ENCODE measurements at places on chromosomes 2 and 18.

- no peak for DNase-seq
These were observed 12.8 kb upstream of the TTN start for GRCh38 chr2:178819992-178820391.

GRCh38 chr2:73685764-73686438 lies 43.7 kb upstream of the NAT8 start:
- no peak for DNase-seq

GRCh38 chr2:98301469-98301868 lies 44.8 kb upstream of the CNGA3 start:
- no peak for DNase-seq

- DNase-seq, result no peak
These were observed 168.1 kb downstream of the SETBP1 start for GRCh38 chr18:44848644-44849335.

GRCh38 chr18:8615397-8616027 lies 6.3 kb downstream of the RAB12 start:
- no peak for DNase-seq

GRCh38 chr2:19367326-19367725 lies 8.9 kb upstream of the OSR1 start:
- no peak for DNase-seq

GRCh38 chr2:146807568-146808168 lies 1037.2 kb upstream of the ACVR2A start:
- no peak for DNase-seq

DNA sequence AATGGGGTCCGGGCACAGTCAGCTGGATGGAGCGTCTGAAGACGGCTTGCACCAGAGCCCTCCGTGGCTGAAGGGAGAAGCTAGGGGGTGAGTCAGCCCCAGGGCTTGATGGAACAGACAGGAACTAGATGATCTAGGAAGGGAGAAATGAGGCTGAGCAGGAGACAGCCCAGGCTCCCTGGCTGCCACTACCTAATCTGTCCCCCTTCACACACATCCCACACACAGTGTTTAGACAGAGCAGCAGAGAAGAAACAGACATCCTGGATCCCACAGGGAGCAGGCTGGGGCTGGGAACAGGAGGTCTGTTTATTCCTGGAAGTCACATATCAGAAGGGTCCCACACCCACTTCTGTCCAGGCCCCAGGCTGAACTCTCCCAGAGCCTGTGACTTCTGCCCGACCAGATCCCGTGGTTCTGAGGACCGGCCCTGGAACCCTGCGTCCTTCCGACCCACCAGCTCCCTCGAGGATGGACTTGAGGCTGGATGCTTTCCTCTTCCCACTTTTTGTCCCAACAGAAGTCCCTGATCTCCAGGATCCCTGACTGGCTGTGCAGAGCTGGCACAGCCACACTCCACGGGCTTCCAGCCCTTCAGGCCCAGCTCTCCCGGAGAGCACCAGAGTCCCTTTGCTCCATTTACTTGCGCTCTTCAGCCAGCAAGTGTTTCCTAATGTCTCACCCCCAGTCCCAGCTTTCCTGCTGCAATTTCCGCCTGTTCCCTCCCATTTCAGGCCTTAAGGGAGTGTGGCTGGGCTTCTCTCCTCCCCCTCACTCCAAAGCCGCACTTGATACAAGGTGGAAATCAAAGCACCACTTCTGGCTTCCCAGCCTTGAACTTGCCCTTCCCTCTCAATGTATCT lies 1.5 kb upstream of the GPBAR1 start:
- DNase-seq, result no peak

DNA sequence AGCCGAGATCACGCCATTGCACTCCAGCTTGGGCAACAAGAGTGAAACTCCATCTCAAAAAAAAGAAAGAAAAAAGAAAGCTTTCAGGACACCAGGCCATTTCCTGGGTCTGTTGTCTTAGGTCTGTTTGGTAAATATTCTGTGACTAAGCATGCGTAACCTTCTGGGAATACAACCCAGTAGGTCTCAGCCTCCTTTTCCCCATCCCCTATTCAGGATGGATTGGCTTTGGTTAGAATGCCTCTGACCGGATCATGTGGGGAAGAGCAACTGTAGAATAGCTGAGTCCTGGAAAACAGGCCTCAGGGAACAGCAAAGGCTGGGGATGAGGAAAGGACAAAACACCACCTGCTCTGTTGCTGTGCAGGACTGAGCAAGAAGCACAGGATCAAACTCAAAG lies 1.6 kb upstream of the PDCL3 start:
- no peak for DNase-seq

GRCh38 chr2:70982971-70983370 lies 4.5 kb downstream of the ANKRD53 start:
- no peak for DNase-seq

DNA sequence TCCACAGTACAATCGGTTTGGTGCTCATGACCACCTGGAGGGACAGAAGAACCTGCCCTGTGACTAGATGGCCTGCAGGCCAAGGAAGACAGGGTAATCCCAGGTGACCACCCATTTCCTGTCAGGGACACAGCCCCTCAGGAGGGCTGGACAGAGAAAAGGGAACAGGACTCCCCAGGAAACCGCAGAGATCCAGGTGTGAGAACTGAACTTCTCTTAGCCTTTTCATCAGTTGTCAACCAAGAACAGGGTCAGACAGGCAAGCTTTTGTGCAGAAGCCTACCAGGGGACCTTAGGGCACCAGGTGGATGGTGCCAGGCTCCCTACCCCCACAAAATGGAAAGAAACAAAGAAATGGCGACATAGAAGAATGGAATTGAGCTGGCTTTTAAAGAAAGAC lies 132.3 kb downstream of the HDAC4 start:
- no peak for DNase-seq

DNA sequence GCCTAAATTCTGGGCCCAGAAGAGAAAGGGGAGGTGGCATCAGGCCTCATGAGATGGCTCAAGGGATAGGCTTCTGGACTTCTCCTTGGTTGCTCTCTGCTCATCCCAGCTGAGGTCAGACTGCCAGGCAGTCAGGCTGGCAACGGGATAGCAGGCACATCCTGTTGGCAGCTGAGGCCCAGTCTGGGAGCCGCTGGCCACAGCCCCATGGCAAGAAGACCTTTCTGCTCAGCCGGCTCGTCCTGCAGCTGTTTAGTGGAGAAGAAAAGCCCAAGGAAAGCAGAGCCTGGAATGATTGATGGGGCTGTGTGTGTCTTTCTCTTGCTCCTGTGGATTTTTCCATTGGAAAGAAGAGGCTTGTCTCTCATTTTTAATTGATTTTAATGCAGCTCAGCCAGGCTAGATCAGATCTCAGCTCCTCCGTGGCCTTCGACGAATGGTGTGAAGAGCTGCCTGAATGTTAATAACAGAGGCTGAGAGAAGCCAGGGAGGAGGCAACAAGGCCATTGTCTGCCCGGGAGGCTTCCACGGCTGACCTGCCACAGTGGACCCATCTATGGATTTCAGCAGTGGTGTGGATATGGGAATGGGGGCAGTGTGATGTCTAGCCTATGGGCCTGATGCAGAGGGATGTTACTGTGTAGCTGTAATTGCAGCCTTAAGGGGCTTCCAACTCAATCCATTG lies 99.5 kb downstream of the HS1BP3 start:
- peak; percentile 40 for DNase-seq

- DNase-seq, result peak; percentile 9
These were observed 47.2 kb downstream of the VIL1 start for GRCh38 chr2:218465987-218466633.

DNA sequence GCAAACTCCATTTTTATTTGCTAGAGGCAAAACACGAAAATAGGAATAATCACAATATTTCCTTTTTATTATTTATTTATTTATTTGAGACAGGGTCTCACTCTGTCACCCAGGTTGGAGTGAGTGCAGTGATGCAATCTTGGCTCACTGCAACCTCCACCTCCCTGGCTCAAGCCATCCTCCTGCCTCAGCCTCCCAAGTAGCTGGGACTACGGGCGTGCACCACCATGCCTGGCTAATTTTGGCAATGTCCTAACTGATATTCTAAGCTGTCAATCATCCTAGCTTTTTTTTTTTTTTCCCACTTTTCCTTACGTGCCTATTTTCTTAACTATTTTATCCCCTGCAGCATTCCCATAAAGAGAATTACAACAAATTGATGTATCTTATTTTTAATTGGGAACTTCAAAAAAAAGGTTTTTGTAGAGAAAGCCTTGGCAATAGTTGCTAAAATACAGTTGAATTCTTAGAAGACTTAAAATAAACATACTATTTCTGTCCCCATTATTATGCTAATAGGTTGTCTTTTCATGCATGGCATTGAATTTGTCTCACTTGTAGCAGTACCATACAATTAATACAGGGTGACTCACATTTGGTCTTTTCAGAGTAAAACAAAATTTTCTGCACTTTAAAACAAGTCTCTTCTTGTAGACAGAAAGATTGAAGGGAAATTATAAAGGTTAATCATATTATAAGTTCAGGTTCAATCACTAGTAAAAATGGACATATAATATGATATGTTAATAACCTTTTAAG lies 153.5 kb downstream of the SLC39A10 start:
- DNase-seq, result no peak

GRCh38 chr18:79544386-79544963 lies 135.1 kb upstream of the CTDP1 start:
- no peak for DNase-seq

DNA sequence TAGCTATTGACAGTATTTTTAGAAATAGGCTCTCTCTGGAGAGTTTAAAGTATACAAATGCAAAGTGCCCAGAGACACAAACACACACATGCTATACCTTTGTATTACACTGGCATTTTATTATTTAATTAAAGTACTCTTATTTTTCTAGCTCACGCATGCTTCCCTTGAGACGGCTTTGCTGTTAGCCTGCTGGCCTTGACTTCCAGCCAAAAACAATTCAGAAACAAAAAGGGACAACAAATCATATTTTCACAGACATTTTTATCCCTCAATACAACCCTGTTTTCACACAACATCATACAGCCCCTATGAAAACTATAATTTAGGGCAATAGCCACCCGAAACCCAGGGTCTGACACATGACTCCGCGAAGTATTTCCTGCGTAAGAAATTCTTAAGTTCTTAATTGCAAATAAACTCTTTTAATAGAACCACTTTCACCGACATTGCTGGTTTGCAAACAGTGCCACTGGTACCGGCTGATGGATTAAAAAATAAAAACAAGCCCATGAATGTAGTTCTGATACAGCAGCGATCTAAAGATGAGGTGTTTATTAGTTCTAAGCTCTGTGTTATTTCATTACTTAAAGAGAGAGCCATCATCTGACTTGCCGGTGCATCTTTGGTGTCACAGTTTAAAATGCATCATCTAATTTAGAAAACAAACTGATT lies 185.1 kb downstream of the TCF4 start:
- no peak for DNase-seq

- no peak for DNase-seq
These were observed 25.7 kb downstream of the SCN7A start for GRCh38 chr2:166468124-166469024.

- no peak for DNase-seq
These were observed 236.7 kb downstream of the PRKCE start for GRCh38 chr2:45888167-45888566.

- no peak for DNase-seq
These were observed 198.9 kb downstream of the NYAP2 start for GRCh38 chr2:225598426-225598825.

GRCh38 chr2:11752906-11753305 lies 6.5 kb downstream of the LPIN1 start:
- no peak for DNase-seq

DNA sequence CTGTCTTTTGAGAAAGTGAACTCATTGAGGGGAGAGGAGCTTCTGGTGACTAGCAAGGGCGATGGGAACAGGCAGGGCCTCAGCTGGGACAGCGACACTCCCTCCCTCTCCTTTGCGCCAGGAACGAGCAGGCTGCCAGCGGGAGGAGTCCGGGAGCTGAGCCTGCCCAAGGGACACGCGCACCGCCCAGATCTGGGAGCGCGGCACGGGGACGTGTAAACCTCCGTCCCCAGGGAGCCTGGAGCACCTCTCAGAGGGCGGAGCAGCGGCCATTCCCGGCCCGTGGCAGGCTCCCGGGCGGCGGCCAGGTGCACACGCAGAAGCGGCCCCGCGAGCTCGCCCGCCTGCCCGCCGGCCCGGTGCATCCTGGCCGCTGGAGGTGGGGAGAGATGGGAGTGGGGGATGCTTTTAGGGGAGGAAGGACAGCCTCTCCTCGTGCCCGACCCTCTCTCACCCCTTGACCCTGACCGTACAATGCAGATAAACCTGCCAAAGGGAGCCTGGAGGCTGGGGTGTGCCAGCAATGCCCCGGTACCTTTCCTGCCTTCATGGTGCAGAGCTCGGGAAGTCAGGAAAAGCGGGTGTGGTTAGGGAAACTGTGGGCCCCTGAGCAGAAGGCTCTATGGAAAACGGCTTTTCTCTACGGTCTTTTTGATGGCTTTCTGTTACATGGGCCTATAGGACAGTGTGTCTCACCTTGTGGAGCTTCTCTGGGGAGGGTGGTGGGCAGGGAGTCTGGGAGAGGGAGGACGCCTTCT lies 2.2 kb downstream of the AQP4 start:
- peak; percentile 67 for DNase-seq

DNA sequence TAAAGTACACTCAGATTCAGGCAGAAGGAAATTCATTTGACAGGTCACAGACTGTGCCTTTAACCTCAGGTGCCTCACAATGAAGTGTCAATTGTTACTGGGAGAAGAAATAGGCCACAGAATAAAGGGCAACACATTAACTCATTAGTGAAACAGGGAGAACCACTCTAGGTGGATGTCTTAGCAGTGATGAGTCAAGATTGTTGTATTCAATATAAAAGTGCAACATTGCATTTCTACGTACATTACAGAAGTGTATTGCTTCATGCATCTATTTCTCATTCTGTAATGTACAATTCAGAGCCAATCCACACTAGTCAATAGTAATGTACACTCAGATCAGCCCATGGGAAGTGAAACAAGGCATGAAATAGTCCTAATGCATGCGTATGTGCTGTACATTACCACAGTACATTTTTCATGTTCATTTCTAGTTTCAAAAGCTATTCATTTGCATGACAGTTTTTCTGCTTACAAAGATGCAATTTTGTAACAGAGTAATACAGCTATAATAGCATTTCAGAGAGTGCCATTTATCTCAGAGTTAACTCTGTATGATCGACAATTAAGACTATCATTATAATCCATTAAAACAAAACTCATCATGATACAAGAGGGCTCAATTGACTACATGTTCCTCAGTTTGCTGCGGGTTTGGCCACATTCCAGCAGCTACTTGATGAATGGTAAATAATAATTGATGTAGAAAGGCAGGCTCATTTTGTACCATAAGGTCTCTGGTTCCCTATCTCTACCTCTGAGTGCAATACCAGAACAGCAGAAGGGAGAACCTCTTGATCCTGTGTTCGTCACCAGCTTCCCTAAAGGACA lies 12.2 kb upstream of the ARL5A start:
- no peak for DNase-seq

- DNase-seq, result no peak
These were observed 77.2 kb downstream of the MDH1 start for GRCh38 chr2:63665846-63666475.

DNA sequence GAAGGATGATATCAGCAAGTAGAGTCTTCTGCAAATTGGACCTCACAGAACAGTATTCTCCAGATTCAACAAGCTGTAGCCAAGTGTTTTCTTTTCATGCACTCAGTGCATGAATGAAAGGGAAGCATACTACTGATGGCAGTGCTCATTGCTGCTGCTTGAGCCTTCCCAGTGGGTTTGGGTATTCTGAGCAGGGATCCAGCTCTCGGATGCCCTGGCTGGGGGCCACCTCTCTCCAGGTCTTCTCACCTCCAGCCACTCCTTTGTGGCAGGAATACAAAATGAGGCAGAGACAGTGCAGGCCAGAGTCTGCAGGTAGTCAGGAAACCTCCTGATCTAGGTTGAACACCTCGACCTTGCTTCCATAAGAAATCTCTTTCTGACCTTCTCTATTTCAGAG lies 390.4 kb upstream of the CELF4 start:
- DNase-seq, result no peak

- no peak for DNase-seq
These were observed 488.7 kb downstream of the DCDC2C start for GRCh38 chr2:4192119-4192518.

Measured in retina (tissue), 1 donor.